ENCODE measurements at places on chromosomes 16 and 17. TPM values are rescaled to one million over a fixed set of nuclear protein-coding genes. Genes with fewer than 3 reads are reported as not detected.

EPN3 gene
- total RNA-seq: not detected

KRT24 gene
- total RNA-seq: not detected

PRSS36 gene
- 2.1 TPM for total RNA-seq

AKTIP gene
- total RNA-seq: 23.0 TPM

ZNF385C gene
- total RNA-seq: not detected

SOCS7 gene
- total RNA-seq: 21.6 TPM

SLFN13 gene
- 0.85 TPM for total RNA-seq

SPNS3 gene
- not detected for total RNA-seq

ZNF469 gene
- 3.1 TPM for total RNA-seq
